ENCODE measurements at places on chromosomes 5 and 9. TPM values are rescaled to one million over a fixed set of nuclear protein-coding genes. Genes with fewer than 3 reads are reported as not detected.
A peak's percentile ranks its signal among the peaks of the same experiment; 100 is the strongest.

CTSV gene
- 0.95 TPM for total RNA-seq

SIT1 gene
- 45.4 TPM for total RNA-seq

ENTPD2 gene
- not detected for total RNA-seq

C9orf50 gene
- not detected for total RNA-seq

ADAMTS16 gene
- not detected for total RNA-seq

AKNA gene
- total RNA-seq = 107 TPM

DNA sequence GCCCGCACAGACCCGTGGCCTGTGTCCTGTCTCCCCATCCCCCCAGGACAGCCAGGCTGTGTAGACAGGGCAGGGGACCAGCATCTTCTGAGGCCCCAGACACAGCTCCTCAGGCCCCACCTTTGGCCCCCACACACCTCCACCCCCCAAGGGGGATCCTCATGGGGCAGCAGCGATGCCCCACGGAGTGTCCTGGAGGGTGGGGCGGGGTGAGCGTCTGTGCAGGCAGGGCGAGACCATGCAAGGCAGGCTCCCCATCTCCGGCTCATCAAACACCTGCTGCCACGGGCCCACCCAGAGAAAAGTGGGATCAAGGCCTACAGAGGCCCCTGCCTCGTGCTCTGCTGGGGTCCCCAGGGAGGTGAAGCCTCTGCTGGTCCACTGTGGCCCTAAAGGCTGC, 118.7 kb upstream of the FOXD4L5 start:
- no peak for DNase-seq

DNA sequence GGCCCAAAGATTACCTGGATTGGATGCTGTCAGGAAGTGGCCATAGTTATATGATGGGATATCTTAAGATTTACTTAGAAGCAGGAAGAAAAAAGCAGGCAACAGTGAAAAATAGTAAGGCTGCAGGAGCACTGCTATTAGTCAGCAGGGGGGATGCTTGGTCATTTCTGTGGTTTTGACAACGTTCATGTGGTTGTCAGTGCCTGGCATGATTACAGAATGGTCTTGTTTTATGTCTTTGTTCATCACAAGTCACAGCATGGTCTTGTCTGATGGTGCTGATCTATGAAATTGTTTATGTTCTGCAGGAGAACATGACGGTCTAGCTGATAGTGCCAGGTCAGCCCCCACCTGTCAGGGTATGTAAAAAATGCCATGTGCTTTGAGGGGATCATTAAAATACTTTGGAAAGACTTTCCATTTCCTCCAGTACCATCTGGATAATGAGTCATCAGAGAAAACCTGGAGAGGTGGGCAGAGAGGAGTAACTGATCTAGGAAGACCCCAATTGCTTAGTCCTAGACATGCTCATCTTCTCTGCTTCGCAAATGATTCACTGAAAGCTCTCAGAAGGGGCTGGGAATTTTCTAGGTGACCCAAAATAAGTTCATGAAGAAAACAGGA, 48.5 kb downstream of the PLGRKT start:
- DNase-seq = peak; percentile 54

DNA sequence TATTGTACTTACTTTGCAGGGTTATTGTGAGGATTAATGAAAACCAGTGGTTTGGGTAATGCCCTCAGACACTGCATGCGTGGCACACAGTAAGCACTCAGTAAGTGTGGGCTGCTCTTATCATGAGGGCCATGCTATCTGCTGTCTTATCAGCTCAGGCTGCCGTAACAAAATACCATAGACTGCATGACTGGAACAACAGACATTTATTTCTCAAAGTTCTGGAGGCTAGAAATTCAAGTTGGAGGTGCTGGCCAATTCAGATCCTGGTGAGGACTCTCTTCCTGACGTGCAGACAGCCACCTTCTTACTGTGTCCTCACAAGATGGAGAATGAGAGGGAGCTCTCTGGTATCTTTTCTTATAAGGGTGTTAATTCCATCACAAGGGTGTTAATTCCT, 23.9 kb upstream of the SH3PXD2B start:
- DNase-seq = no peak

Data from activated naive CD4-positive, alpha-beta T cell treated with anti-CD3 and anti-CD28 coated beads for 36 hours (primary cell).